Spinal cord (tissue), 10 donors: ENCODE measurements at places on chromosomes 4 and X. TPM values are rescaled to one million over a fixed set of nuclear protein-coding genes. Genes with fewer than 3 reads are reported as not detected.

DNA sequence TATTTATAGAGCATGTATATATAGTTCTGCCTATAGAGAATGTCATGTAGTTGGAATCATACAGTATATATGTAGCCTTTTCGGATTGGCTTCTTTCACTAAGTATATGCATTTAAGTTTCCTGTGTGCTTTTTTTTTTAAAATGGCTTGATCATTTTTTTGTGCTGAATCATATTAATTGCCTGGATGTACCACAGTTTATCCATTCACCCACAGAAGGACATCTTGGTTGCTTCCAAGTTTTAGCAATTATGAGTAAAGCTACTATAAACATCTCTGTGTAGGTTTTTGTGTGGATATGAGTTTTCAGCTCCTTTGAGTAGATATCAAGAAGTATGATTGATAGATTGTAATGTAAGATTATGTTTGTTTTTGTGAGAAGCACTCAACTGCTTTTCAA is 23.8 kb downstream of the PTTG2 start:
- H3K27me3 ChIP-seq, result no peaks in the 10 kb centered on the region
- no peak overlapping the region for H3K4me3 ChIP-seq
- DNase-seq, result no peak
- H3K4me1 ChIP-seq, result peaks cover 6% of the 10 kb centered on the region

Gene BTC
- total RNA-seq, result 3.7 TPM

- no peak overlapping the region for H3K27ac ChIP-seq
- no peaks in the 10 kb centered on the region for H3K27me3 ChIP-seq
- peaks cover 2% of the 10 kb centered on the region for H3K36me3 ChIP-seq
Observed at GRCh38 chr4:47526281-47526680, 41.2 kb downstream of the ATP10D start.

- no peaks in the 10 kb centered on the region for H3K27me3 ChIP-seq
- no peak overlapping the region for H3K4me3 ChIP-seq
- no peaks in the 10 kb centered on the region for H3K4me1 ChIP-seq
- no peak for DNase-seq
Observed at GRCh38 chrX:97490656-97491055, 606.9 kb downstream of the RPA4 start.

Gene ABCG2
- total RNA-seq, result 64.2 TPM

DNA sequence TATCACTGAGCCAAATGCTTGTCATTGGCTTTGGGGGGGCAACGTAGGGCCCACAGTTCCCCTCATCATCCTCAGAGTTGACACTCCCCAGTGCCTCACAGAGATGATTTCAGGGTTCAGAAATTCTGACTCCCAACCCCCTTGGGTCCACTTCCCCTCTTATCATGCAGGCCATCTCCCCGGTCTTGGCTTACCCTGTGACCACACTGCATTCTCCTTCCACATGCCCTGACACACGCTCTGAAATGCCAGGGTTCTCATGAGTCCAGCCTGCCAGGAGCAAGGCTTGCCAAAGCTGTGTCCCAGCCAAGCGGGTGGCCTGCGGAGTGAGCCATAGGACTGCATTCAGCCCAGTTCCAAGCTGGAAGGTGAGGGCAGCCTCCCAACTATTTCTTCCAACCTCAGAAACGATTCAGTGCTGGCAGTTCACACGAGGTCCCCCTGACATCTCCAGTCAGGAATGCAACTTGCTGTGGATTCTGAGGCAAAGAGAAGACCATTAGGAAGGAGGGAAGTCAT is 101.2 kb downstream of the SMIM20 start:
- H3K36me3 ChIP-seq, result no peaks in the 10 kb centered on the region
- H3K27me3 ChIP-seq, result no peaks in the 10 kb centered on the region
- DNase-seq, result no peak
- H3K27ac ChIP-seq, result no peak overlapping the region

Gene FGF13
- total RNA-seq, result 32.0 TPM

- no peaks in the 10 kb centered on the region for H3K27me3 ChIP-seq
- no peak overlapping the region for H3K27ac ChIP-seq
- no peaks in the 10 kb centered on the region for H3K36me3 ChIP-seq
- no peaks in the 10 kb centered on the region for H3K4me1 ChIP-seq
- no peak overlapping the region for H3K4me3 ChIP-seq
Observed at GRCh38 chr4:39621582-39621981, 17.1 kb downstream of the SMIM14 start.

Gene NXF2
- total RNA-seq, result 0.22 TPM

Gene AMTN
- not detected for total RNA-seq

Gene AIMP1
- 26.8 TPM for total RNA-seq

Gene C1QTNF7
- 2.1 TPM for total RNA-seq

DNA sequence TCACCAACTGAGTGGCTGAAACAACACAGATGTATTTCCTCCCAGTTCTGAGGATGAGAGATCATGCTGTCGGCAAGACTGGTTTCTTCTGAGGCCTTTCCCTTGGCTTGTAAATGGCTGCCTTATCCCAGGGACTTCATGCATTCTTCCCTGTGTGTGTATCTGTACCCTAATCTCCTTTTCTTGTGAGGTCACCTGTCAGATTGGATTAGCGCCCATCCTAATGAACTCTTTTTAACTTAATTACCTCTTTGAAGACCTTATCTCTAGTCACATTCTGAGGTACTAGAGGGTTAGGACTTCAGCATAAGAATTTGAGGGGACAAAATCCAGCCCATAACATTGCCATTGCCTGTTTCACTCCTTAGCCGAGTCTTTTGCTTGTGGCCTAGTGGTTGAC is 59.5 kb upstream of the TMEM150C start:
- H3K4me3 ChIP-seq, result no peak overlapping the region
- H3K27me3 ChIP-seq, result no peaks in the 10 kb centered on the region
- peaks cover 10% of the 10 kb centered on the region for H3K4me1 ChIP-seq

- no peaks in the 10 kb centered on the region for H3K36me3 ChIP-seq
- H3K27me3 ChIP-seq, result no peaks in the 10 kb centered on the region
- no peaks in the 10 kb centered on the region for H3K4me1 ChIP-seq
- H3K27ac ChIP-seq, result no peak overlapping the region
- no peak overlapping the region for H3K4me3 ChIP-seq
Observed at GRCh38 chr4:180284267-180284666, 1958.9 kb upstream of the TENM3 start.

Gene CACNA1F
- under 0.01 TPM for total RNA-seq

DNA sequence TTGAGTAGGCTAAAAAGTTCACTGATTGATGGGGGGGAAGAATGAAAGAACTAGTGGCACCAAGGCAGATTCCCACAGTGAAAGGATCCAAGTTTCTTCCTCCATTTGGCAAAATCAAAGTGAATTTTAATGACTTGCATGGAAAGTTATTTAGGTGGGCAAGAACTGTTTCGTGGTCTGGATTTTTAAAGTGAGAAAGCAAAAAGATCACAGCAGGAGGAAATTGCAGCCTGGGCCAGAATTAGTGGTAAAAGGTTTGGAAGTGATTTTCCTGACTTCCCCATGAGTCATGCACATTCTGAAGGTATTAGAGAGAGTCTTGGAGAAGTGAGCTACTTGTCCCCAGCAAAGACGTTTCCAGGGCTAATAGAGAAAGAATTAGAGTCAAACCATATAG is 207.8 kb downstream of the ANTXR2 start:
- H3K4me1 ChIP-seq, result no peaks in the 10 kb centered on the region
- H3K36me3 ChIP-seq, result no peaks in the 10 kb centered on the region
- H3K4me3 ChIP-seq, result no peak overlapping the region
- H3K27me3 ChIP-seq, result no peaks in the 10 kb centered on the region

Gene GATA1
- 0.39 TPM for total RNA-seq
